ENCODE measurements at places on chromosomes 2 and 18.

DNA sequence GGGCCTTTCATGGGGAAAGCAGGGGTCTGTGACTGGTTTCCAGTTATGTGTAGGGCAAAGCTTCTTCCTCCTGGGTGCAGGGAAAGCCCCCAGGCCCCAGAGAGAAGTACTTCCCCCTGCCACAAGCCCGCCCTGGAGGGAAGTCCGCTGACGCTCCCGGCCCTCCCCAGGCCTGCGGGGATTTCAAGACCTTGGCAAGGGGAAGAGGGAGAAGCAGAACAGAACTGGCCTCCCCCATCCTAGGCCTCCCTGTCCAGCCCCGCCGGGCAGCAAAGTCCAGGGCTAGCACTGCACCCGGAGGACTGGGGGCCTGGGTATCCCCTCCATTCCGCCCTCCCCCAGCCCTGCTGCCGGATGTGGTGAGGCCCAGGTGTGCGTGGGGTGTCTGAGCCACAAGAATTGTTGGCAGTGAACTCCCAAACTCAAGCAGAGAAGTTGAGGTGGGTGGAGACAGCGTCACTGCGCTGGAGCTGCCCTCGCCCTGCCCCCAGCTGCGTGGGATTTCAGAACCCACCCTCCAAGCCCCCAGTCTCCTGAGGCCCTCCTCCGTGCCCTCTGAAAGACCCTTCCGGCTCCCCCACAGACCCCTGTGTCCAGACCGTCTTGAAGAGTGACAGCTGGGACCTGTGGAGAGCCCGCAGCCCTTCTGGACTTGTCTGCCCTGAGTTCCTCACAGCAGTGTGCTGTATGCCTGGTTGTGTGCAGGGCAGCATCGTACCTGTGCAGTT is 1.1 kb upstream of the DUSP2 start:
- DNase-seq: no peak

GRCh38 chr18:72091369-72091768 is 452.8 kb downstream of the CBLN2 start:
- no peak for DNase-seq

- no peak for DNase-seq
Measured at GRCh38 chr2:214310319-214310718, 100.5 kb upstream of the VWC2L start.

GRCh38 chr2:156145469-156145868 is 187.1 kb downstream of the NR4A2 start:
- DNase-seq: no peak

DNA sequence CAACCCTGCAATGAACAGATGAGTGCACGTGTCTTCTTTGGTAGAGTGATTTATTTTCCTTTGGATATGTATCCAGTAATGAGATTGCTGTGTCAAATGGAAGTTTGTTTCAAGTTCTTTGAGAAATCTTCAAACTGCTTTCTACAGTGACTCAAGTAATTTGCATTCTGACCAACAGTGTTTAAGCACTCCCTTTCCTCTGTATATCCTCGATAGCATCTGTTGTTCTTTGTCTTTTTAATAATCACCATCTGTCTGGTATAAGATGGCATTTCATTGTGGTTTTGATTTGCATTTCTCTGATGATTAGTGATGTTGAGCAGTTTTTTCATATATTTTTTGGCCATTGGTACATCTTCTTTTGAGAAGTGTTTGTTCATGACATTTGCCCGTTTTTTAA is 1608.3 kb upstream of the ZEB2 start:
- no peak for DNase-seq

DNA sequence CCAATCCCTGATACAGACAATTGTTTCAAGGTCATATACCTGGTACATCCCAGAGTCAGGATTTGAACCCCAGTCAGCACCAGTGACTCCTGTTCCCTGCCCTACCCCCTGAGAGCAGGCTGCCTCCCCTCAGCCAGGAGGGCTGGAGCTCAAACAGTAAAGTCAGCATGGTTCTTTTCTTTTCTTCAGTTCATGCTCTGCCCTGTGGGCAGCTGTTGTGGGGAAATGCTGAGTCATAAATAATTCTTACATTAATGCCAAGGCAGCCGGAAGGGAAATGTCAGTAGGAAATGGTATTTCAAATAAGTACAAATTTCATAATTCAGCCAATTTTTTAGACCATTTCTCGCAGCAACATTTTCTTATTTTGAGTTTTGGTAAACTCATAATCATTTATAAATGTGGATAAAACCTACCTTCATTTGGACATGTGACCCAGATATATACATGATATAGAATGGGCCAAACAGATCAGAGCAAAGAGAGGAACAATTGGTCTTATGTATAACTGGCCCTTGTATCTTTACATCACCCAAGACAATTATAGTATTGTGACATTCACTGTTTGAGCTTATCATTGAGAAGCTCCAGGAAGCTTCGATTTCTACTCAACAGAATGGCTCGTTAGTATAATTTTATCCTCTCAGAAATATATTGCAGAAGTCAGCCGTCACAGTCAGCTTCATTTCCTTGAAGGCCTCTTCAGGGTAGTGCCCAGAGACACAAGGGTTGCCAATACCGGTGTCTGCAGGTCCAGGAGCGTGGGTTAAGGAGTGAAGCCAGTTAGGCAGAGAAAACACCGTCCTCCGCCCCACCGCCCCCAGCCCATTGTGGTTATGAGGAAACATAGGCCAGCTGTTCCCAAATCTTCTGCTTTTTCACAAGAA is 28.0 kb upstream of the SCYGR1 start:
- DNase-seq: no peak

- no peak for DNase-seq
Measured at GRCh38 chr2:210548878-210549384, 7.5 kb upstream of the CPS1 start.

DNA sequence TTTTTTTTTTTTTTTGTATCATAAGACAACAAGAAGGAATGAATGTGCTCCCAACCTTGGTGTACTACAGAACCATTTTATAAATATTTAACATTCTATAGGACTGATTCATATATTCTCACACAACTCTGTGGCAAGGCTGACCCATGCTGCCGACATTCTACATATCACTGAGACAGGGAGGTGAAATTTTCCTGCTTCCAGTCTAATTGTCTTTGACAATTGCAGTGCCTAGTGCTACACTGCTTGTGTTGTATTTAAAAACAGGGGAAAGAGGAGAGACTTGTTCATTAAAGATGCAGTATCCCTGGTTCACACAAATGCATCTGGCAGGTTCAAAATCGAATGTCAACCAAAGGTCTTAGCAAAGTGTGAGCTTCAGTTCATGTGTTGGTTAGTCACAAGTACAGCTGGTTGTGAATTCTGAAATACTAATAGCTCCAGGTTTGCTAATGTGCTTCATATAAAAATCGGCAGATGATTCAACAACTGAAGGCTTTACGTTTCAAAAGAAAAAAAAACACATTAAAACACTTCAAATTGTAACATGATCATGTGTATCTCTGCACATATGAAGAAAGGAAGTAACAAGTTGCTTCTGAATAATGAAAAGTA is 130.8 kb downstream of the FIGN start:
- no peak for DNase-seq

GRCh38 chr18:59459369-59460071 is 100.5 kb upstream of the LMAN1 start:
- peak; percentile 24 for DNase-seq

GRCh38 chr18:58125756-58126155 is 81.7 kb downstream of the NEDD4L start:
- no peak for DNase-seq

DNA sequence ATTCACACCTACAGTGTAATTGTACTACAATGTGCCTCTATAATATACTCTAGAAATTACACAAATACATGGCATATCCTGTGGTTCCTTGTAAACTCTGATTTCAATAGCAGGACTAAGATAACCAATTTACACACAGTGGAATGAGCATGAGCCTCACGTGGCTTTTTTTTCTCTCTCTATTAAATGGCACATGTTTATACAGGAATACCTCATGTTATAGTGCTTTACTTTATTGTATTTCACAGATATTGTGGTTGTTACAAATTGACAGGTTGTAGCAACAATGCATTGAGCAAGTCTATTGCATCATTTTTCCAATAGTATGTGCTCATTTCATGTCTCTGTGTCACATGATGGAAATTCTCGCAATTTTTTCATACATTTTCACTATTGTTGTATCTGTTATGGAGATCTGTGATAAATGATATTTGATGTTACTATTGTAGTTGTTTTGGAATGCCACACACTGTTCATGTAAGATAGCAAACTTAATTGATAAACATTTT is 260.0 kb downstream of the FSIP2 start:
- DNase-seq: no peak

GRCh38 chr2:130720036-130720435 is 8.8 kb upstream of the GPR148 start:
- no peak for DNase-seq

- no peak for DNase-seq
Measured at GRCh38 chr18:61471942-61472341, 138.7 kb downstream of the CDH20 start.

GRCh38 chr2:37366773-37367172 is 22.3 kb downstream of the QPCT start:
- DNase-seq: no peak

DNA sequence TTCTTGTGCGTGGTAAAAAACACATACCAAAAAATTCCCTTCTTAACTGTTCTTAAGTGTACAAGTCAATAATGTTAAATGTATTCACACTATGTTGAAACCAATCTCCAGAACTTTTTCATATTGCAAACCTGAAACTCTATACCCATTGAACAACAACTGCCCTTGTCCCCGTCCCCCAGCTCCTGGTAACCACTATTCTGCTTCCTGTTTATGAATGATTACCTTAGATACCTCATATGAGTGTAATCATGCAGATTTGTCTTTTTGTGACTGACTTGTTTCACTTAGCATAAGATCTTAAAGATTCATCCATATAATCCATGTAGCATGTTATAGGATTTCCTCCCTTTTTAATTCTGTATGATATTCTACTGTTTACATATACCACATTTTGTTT is 59.9 kb downstream of the NAT8 start:
- DNase-seq: no peak

DNA sequence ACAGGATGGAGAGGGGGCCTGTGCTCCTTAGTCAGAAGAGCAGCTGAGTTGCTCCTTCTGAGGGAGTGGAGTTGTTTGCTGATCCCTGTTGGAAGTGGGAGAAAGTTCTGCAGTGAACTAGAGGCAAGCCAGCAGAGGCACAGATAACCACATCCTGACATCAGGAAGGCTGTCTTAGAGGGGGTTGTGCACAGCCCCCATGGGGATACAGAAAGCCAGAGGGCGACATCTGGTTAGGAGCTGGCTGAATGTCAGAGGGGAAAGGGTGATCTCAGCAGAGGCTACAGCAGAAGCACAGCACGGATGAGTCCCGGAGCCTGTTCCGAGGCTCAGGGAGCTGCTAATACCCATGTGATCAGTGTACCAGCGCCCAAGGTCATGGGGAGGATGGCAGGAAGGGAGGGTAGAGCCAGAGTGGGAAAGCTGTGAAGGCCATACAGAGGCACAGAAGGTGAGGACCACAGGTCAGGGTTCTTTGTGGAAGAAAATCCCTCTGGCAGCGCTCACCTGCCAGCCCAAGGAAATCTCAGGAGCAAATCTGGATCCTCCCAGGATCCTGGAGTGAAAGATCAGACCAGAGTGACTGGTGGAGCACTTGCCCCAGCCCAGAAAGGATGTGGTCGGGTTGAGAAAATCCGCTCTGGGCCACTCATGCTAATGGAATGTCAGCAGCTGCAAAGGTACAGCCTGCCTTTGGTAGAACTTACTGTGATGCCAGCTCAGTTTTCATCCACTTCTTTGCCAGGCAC is 111.8 kb downstream of the STPG4 start:
- no peak for DNase-seq

GRCh38 chr2:145715601-145716000 is 1195.7 kb upstream of the ZEB2 start:
- DNase-seq: no peak

DNA sequence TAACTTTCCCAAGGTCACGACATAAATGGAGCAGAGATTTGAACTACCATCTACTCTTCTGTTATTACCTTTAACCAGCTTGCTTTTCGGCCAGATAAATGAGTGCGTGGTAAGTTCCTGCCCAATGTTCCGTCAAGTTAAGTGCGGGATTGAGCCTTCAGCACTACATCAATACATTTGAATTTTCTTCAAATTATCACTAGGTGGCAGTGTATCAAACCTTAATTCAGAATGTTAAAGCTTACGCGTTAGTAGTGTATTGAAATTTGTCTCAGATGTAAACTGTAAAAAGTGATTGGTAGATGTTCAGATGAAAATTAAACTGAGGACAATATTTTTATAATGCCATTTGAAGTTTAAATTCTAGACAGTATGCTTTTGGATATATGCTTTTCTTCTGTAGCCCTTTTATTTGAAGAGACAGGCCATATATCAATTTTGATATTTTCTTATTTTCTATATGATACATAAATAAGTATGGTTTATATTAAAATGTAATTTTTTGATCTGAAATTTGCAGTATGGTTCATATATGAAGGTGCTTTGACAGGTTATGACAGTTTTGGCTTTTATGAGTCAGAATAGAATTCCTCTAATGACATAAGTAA is 681.3 kb downstream of the ADCYAP1 start:
- DNase-seq: peak; percentile 10

- DNase-seq: no peak
Measured at GRCh38 chr18:12327510-12328178, 19.6 kb downstream of the TUBB6 start.

- no peak for DNase-seq
Measured at GRCh38 chr18:77102259-77103040, 30.1 kb downstream of the MBP start.

DNA sequence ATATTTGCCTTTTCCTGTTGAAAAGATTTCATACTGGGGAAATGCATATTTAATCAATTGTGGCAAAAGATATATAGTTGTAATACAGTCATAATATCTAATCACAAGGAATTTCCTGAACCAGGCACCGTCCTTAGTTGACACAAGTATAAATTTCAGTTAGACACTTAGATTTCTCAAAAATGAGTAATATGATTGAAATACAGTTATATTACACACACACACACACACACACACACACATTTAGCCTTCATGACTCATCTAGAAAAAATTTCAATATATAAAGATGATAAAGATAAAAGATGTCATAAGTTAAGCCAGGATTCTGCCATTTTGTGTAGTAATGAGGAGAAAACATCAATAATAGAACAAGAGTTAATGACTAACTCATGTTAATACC is 258.4 kb upstream of the ZNF804A start:
- no peak for DNase-seq

- no peak for DNase-seq
Measured at GRCh38 chr18:48044944-48045343, 114.5 kb upstream of the SMAD2 start.
